ENCODE measurements at places on chromosomes 6 and 20.

GRCh38 chr6:7693827-7694226 lies 32.1 kb upstream of the BMP6 start:
- DNase-seq: no peak

- DNase-seq: no peak
Observed at GRCh38 chr20:50121858-50122271, 8.9 kb upstream of the UBE2V1 start.

- no peak for DNase-seq
Observed at GRCh38 chr6:134422426-134423231, 104.7 kb upstream of the SGK1 start.

GRCh38 chr6:145352382-145353080 lies 382.8 kb downstream of the EPM2A start:
- no peak for DNase-seq

DNA sequence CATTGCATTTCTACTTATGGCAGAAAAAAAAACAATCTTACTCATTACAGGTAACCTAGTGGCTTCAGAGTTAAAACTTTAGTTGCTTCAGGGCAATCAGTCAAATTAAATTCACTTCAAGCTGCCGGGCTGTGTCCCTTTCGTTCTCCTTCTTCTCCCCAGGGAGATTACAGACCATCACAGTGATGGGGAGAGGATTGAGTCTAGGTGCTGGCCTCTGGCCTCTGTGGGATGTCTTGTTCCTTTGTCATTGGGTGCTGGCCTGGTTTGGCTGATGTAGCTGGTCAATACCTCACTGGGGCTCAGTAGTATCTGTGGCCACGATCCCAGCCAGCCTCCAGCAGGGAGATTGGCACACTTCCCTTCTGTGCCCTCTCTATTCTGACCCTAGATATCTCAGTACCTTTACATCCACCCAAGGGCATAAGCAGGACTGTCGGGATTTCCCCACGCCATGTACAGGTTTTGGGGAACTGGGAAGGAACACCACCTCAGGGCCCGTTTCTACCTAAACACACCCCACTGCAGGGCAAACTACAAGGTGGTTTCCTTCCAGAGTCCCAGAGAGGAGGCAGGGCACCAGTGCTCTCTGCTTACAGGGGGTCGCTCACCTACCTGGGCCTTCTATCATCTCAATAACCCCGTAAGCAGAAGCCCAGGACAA lies 15.4 kb downstream of the FYN start:
- DNase-seq: no peak

- DNase-seq: no peak
Observed at GRCh38 chr20:12414446-12415274, 497.0 kb downstream of the BTBD3 start.

GRCh38 chr6:132130626-132131298 lies 179.6 kb upstream of the CCN2 start:
- DNase-seq: no peak

DNA sequence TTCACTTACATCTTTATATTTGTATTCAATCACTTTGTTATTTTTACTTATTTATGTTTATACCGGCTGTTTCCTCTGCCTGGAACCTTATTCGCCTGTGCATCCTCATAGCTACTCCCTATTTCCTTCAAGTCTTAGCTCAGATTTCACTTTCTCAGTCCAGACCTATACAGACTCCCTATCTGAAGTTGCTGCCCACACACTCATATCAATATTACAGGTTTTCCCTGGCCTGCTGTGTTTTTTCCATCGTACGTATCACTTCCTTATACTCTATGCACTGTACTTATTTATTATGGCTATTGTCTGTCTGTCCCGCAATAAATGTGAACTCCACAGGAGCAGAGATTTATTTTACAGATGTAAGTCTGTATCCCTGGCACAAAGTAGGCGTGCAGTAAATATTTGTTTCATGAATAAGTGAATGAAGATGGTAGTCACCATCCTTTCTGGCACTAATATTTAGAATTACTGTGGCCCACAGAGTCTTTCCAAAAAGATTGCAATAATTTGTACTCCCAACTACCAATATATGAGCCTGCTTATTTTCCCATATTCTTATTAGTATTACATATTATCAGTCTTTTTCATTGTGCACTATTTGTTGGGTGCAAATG lies 64.9 kb downstream of the TNFAIP3 start:
- DNase-seq: no peak

DNA sequence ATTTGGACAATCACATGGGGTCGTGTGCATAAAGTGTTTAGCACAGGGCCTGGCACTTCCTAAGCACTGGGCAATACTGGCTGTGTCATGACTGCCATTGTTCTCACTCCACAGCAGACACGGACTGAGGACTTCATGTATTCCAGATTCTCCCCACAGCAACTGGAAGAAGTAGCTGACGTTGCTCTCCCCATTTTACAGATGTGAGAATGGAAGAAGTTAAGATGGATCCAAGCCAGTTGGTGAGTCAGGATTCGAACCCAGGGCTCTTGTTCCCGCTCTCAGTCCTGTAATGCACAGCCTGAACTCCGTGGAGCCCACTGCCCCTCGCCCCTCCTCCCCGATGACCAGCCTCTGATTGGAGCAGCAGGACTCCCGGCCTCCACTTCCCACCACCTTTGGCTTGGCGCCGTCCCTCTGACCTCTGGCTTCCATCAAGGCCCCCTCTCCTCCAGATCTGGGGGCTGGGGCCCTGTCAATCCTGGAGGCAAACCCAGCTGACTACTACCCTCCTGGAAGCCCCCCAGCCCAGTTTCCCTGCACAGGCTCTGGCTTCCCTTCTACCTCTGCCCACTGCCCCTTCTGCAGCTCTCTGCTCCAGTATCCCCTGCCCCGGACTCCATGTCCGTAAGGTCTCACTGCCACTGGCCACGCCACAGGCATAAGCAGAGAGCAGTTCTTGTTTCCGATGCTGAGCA lies 12.7 kb downstream of the NOL4L start:
- no peak for DNase-seq
